DMS53 (cell line): ENCODE measurements at places on chromosomes 4 and X.

DNA sequence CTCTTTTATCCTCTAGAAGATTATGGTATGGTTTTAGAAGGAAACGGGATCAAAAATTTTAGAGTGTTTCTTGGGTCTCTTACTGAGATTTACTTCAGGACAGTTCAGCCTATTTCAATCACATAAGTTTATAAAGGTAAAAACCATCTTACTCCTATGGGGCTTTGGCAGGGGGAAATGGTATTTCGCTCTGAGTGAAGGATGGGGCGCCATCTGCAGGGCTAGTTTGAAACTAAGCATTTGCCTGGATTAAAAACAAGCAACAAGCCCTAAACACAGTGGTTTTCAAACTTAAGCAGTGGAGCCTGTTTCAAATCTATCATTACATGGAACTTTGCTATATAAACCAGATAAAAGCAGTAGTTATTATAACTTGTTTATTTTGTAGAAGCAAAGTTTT, 361.5 kb upstream of the FMR1 start:
- peak; percentile 47 for DNase-seq

GRCh38 chrX:95056901-95057300, 1382.9 kb downstream of the FAM133A start:
- DNase-seq, result peak; percentile 18

DNA sequence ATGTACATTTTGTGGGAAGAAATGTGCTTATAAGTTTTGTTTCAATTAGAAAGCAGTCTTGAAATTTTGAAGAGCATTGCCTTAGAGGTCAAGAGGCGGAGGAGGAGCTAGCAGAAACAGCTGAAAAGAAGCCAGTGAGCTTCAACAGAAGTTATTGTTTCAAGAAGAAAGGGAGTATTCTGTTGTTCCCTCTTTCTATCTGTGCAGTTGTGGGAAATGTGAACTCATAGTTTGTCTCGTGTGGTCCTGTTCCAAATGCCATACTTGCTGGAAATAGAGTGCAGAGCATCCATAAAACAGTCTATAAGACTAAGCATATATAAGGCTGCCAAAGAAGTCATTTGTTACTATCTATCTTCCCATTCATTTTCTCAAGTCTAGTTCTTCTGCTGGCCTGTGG, 1015.7 kb downstream of the DMD start:
- no peak for DNase-seq

DNA sequence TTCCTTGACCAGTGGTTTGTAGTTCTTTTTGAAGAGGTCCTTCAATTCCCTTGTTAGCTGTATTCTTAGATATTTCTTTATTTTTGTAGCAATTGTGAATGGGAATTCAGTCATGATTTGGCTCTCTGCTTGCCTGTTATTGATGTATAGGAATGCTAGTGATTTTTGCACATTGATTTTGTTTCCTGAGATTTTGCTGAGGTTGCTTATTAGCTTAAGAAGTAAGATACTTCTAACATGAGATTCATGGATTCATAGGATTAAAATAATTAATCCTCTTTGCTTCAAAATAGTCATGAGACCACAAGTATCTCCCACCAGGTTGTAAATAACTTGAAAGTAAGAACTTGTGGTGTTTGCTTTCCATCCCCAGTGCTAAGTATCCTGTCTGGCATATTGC, 308.9 kb downstream of the DTHD1 start:
- no peak for DNase-seq

GRCh38 chr4:110988722-110989121, 365.8 kb upstream of the PITX2 start:
- DNase-seq, result no peak
